ENCODE measurements at places on chromosomes 13 and 19. TPM values are rescaled to one million over a fixed set of nuclear protein-coding genes. Genes with fewer than 3 reads are reported as not detected.

- no peak for DNase-seq
Observed at GRCh38 chr13:98471934-98472333, 105.0 kb downstream of the STK24 start.

DNA sequence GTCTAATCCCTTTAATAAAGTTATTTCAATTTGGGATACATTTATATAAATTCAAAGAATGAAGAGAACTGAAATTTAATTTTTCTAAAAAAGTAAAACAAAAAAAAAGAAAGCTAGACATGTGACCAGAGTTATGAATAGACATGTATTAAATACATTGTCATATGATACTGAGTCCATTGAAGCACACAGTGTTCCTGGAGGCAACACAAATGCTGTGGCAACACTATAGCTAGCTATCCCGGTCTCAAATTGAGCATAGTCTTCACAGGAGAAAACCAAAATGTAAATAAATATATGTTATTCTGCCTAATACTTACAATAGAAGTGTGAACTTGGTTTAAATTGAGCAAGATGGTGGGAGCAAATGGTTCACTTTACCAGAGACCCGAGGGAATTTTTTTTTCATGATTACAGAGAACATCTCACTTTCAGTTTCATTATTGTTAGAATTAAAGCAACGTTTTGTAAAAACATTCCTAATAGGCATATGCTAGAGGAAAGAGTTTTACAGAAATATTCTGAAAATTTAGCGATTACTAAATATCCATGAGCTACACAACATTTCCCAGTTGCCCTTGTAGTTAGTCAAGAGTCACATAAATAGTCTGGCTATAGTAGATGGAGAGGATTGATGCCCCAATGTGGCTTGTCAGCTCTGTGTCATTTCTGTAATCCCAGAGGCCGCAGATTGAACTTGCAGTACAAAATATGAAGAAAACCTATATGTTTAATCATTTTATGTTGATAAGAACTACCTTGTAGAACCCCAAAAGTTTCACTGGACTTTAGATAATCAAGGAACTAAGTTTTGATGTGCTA, 775.7 kb upstream of the SPRY2 start:
- no peak for DNase-seq

DNA sequence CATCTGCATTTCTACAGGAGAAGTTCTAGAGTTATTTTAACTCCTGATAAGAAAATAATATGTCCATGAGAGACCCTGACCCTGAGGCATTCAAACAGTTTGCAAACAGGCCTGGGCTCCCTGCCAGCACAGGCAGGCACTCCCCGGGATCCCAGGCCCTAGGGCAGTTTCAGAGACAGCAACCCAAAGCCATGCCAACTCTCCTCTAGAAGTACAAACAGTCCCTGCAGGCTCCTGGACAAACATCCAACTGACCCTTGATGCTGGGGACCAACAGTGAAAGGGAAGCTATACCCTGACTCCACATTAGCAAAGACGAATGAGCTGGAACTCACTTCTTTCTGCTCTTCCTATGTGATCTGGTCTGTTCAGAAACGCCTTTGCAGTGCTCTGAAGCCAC, 44.8 kb downstream of the CCDC70 start:
- no peak for DNase-seq

The ZNF99 gene
- total RNA-seq, result not detected

The TLE5 gene
- 343 TPM for total RNA-seq

The BRCA2 gene
- total RNA-seq, result 15.2 TPM

DNA sequence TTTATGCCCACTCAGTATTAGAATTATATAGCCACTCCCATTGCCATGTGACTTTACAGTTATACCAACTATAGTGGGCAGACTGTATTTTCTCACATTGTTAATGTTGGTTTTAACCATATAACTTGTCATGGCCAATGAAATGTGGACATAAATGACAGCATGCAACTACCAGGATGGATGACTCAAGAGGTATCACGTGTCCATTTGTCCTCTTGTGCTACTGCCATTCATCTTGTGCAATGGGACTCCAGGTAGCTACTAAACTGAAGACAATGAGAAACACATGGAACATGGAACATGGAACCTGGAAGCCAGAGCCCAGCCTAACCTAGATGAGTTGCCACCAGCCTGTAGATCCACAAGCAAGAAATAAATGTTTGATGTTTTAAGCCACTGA, 242.7 kb upstream of the IPO5 start:
- no peak for DNase-seq

DNA sequence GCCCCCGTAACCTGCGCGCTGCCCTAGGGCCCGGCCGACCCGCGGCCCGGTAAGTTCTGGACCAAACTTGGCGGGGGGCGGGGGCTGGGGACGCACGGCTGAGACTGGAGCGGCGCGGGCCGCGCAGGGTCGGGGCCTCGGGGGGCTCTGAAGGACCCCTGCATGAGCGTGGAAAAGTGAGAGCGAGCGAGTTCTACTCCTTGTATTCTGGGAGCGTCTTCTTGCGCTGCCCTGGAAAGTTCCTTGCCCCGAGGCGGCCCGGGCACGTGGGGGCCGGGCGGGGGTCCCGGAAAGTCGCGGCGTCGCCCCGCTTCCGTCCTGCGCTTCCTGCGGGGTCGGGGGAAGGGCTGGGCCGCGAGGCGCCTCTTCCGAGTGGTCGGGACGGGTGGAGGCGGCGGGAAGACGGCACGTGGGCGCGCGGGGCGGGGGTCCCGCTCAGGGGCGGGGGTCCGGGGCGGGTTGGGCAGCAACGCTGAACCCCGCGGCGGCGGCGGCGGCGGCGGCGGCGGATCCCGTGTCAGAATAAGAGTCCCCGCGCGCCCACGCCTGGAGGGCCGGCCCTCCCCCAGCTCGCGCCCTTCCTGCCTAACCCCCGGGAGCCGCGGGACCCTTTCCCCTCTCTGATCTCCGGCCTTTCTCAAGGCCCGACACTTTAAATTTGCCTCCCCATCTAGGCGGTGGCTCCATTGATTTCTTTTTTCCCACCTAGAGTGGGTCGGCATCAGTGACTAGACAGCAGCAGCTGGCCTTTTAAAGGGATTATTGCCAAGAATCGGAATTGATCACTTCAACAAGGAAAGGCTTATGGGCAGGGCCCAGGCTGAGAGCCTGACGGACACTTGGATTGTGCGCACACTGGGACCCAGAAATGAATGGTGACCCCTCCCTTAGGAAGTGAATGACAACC, 749 bp downstream of the GATAD2A start:
- DNase-seq, result no peak

The RAVER1 gene
- total RNA-seq, result 22.0 TPM

DNA sequence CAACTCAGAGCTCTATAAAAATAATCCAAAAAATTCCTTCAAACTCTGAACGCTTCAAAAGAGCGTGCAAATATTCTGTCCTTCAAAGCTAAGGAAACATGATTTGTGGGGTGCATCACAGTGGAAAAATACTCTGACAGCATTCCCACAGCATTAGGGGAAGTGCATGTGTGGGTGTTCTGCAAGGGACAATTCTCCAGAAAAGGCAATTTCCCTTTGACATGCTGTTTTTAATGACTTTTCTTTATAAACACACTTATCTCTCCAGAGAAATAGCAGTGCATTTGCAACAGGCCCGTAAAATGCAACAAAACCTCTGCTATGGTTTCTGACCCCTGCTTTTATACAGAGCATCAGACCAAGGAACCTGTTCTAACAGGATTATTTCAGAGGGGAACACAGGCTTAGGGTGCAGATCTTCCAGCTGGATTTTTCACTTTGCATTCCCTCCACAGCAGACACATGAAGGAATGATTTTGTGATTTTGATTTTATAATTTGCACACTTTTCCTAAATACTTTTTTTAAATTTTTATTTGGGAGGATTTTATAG, 42.6 kb downstream of the KL start:
- no peak for DNase-seq

DNA sequence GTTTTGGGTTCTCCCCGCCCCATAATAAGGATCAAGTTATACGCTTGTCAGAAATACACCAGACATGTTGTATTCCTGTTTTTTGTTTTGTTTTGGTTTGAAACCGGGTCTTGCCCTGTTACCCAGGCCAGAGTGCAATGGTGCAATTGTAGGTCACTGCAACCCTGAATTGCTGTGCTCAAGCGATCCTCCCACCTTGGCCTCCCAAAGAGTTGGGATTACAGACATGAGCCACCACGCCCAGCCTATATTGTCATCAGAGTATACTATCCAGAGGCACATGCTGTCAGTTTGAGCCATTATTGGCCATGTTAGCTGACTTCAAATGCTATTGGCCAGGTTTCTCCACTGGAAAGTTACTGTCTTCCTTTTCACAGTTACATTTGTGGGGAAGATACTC, 9.8 kb downstream of the SAFB start:
- DNase-seq, result no peak

GRCh38 chr13:30257468-30258099, 49.8 kb downstream of the KATNAL1 start:
- no peak for DNase-seq

The RUBCNL gene
- total RNA-seq, result not detected

- DNase-seq, result no peak
Observed at GRCh38 chr19:1283207-1283916, 2.3 kb upstream of the EFNA2 start.

GRCh38 chr19:10251792-10252694, at the start of gene MRPL4:
Gene MRPL4 (plus strand): TSS chr19:10252214. CDS start chr19:10252254, 40 bp downstream.
- DNase-seq, result peak; percentile 97

- DNase-seq, result no peak
Observed at GRCh38 chr13:78602561-78603239, 652 bp downstream of the POU4F1 start.

GRCh38 chr19:13839130-13839937, 37.6 kb upstream of the NANOS3 start:
- DNase-seq, result peak; percentile 63

The MATK gene
- not detected for total RNA-seq

- DNase-seq, result no peak
Observed at GRCh38 chr19:44752123-44752815, 3.8 kb downstream of the BCL3 start.

DNA sequence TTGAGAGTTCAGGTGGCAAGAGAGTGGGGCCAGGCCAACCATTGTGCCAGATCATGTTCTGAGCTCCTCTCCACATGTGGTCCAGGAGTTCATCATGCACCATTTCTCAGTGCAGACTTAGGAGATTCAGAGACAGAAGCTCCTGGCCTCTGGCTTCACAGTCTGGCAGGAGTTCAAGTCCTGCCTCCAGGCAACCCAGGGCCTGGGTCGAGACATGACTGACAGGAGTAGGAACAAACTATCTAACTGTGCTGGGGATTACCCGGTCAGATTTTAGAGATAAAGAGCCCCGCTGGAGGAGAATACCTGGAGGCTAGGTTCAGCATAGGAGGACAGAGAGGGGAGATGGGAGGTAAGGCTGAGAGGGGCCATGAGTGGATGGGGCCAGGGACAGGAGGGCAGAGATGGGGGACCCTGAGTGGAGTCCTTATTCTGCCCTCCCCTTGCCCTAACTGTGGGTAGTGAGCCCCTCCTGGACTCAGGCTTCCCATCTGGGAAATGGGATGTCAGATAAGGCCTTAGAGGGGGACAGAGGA, 906 bp upstream of the CYP4F11 start:
- DNase-seq, result no peak

DNA sequence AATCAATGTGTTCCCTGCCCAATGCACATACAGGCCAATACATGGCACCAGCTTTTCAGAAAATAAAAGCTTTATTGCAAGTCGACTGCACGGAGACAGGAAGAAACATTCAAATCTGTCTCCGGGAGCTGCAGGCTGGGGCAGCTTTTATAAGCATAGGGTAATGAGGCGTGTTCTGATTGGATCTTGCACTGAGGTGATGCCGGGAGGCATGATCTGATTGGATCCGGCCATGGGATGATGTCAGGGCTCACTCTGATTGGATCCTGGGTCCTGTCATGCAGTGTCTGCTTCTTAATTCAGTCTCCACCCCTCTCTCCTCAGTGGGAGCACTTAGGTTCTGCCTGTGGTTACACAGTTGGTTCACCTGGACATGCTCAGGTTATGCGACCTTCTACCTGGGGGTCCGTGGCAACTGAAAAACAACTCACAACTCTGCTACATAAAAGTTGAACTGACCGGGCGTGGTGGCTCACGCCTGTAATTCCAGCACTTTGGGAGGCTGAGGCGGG, 11.8 kb upstream of the FBN3 start:
- no peak for DNase-seq

The DDA1 gene
- 59.1 TPM for total RNA-seq

The MBD3L2 gene
- not detected for total RNA-seq

The PSG6 gene
- not detected for total RNA-seq

- no peak for DNase-seq
Observed at GRCh38 chr13:104616990-104617389, 1550.8 kb upstream of the SLC10A2 start.

GRCh38 chr13:36355632-36356031, 9.4 kb upstream of the SPART start:
- DNase-seq, result no peak

GRCh38 chr19:19445911-19446361, 40.5 kb downstream of the GATAD2A start:
- no peak for DNase-seq

The CGB8 gene
- not detected for total RNA-seq

- DNase-seq, result peak; percentile 31
Observed at GRCh38 chr13:29877456-29878078, 27.1 kb upstream of the UBL3 start.

The PEX11G gene
- 1.9 TPM for total RNA-seq

- no peak for DNase-seq
Observed at GRCh38 chr19:55304279-55304978, 20.6 kb downstream of the BRSK1 start.

The LAIR1 gene
- not detected for total RNA-seq

GRCh38 chr19:54572696-54573311, 786 bp upstream of the LILRA2 start:
- DNase-seq, result no peak

- peak; percentile 93 for DNase-seq
Observed at GRCh38 chr13:79995334-79995733, 345.6 kb downstream of the SPRY2 start.

The GFY gene
- total RNA-seq, result not detected

DNA sequence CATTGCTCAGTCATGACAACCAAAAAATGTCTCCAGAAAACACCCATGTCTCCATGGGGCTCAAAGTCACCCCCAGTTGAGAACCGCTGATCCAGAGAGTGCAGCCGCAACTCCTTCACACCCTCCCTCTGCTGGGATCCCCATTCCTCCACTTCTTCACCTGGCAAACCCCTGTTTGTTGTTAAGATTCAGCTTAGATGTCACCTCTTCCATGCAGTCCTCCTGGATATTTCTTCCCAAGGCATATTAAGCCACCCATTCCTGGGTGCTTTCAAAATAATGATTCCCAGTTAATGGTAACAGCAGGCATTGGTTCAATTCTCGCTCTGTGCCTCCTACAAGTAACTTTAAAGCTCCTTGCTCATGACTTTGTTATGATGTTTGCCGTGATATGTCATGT, 4.0 kb downstream of the OR10H1 start:
- DNase-seq, result no peak
